NCI-H146 (cell line): ENCODE measurements at places on chromosomes 11 and 22.

DNA sequence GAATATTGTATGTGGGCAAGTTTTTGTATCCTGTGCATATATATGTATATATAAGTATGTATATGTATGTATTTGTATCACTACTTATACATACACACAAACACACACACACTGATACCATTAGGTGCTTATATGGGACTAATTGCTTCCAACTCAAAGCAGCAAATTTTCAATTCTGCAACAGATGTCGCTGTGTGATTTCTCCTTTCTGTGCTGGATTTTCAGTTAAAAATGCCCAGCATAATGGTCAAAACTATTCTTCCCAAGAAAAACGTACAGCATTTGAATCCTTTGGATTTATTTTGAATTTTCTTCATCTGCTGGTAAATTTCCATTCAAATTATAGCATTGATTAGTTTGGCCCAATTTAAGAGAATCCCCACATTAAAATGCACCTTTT lies 4.3 kb downstream of the CADM1 start:
- DNase-seq = no peak

DNA sequence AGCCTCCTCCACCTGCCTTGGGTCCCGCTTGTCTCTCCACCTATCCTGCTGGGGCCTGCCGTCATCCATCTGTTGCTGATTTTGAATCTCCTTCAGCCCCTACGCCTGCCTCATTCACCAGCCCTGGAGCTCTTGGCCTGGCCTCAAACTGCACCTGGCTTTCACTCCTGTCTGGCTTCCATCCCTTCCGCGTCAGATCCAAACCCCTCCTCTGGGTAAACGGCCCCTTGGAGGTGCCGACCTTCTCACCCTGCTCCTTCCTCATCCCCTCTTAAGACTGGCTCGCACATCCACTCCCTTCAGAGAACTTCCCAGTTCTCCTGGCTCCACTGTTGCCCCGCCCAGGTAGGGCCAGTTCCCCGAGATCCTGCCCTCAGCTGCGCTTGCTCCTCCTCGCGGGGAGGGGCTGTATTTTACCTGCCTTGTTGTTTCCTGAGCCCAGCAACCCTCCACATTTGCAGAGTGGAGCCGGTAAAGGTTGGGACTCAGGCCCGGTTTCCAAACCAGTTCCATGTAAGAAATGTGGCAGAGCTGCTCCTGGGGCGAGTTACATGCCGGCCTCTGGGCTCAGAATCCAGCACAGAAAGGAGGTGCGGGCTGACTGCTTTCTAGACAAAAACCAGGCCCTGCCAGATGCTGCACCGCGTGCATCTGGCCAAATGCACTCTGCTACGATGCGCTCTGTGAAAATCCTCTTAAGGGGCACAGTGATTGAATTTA lies 13.9 kb upstream of the SHANK2 start:
- no peak for DNase-seq

DNA sequence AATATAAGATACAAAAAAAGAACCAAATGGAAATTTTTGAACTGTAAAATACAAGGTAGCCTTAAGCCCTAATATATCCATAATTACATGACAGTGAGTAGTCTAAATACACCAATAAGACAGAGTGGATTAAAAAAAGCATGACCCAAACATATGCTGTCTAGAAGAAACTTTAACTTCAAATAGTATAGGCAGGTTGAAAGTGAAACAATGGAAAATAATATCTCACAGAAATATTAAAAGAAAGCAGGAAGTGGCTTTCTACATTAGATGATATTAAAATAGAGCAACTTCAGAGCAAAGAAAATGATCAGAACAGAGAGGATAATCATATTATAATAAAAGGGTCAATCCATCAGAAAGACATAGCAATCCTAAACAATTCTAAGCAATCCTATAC lies 21.8 kb downstream of the DCUN1D5 start:
- no peak for DNase-seq

DNA sequence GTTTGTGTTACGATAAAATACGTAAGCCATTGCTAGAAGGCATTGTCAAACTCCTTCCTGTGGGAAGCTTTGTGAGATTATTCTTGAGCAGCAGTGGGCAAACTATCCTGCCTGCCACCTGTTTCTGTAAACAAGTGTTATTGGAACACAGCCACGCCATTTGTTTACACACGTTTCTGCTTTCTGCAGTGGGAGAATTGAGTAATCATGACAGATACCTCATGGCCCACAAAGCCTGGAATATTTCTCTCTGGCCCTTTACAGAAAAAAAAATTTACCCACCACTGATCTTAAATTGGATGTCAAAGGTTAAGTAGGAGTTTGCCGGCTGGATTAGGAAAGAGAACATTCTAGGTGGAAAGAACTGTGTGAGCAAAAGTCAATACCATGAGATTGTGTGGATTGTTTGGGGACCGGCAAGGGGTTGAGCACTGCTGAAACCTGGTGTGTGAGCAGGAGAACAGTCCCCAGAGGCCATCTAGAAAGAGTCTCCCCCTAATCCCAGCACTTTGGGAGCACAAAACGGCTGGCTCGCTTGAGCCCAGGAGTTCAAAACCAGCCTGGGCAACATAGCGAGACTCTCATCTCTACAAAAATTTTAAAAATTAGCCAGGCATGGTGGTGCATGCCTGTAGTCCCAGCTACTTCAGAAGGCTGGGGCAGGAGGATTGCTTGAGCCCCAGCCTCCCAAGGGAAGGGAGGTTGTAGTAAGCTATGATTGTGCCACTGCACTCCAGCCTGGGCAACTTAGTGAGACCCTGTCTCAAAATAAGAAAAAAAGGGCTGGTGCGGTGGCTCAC lies 6.0 kb upstream of the PLA2G6 start:
- no peak for DNase-seq

DNA sequence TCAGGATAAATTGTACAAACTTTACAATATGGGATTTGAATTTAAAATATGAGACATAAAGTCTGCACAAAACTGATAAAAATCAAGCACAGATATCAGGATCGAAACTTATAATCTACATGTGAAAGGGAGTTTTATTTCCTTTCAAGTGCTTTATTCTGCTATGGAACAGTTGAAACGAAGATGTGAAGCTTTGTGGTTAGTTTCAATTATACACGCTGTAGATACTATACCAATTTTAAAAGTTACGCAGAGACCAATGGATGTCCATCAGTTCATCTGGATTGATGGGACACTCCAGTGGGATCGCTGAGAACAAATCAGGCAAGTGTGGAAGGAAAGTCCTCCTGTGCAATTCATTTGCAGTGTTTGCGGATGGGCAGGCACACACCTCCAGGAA lies 34.5 kb upstream of the CAT start:
- no peak for DNase-seq

GRCh38 chr11:67616431-67617242 lies 9.9 kb downstream of the NDUFV1 start:
- DNase-seq = no peak

DNA sequence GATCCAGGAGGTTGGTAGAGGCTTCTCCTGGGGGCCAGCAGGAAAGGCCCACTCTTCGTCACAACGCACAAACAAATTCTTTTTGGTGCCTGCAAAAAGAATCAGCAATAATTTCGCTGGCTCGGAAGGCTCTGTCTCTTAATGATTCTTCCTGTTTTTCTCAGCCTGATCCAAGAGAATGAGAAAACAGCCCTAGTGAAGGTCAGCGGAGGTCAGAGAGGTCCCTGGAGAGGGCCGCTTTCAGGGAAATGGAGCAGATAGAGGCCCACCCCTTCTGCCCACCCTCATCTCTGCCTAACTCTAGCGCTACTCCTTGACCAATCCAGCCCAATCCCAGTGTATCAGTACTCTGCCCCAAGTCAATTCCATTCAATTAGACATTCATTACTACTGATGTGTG lies 19.2 kb downstream of the LRRC55 start:
- DNase-seq = no peak

DNA sequence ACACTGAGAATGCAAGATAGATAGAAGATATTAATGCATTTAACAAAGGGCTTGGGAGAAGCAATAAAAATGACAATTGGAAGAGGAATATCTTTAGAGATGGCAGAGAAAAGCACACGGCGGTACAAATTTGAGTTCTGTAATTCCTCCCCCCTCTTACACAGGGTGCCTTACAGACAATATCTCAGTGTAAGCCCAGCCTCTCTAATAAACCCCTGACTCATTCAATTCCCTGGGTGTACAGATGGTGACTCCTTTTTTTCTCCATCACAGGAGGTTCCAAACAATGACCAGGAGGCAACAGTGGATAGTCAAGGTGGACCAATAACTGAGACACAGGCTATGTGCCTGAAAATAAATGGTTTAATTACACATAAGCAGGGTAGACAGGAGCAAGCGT lies 598.6 kb downstream of the OPCML start:
- DNase-seq = no peak

- DNase-seq = no peak
Measured at GRCh38 chr22:37806409-37807333, 1.1 kb upstream of the GCAT start.

- DNase-seq = no peak
Measured at GRCh38 chr11:61695917-61696316, 15.7 kb downstream of the DAGLA start.

GRCh38 chr11:48148749-48149148 lies 67.9 kb upstream of the OR4B1 start:
- DNase-seq = no peak

DNA sequence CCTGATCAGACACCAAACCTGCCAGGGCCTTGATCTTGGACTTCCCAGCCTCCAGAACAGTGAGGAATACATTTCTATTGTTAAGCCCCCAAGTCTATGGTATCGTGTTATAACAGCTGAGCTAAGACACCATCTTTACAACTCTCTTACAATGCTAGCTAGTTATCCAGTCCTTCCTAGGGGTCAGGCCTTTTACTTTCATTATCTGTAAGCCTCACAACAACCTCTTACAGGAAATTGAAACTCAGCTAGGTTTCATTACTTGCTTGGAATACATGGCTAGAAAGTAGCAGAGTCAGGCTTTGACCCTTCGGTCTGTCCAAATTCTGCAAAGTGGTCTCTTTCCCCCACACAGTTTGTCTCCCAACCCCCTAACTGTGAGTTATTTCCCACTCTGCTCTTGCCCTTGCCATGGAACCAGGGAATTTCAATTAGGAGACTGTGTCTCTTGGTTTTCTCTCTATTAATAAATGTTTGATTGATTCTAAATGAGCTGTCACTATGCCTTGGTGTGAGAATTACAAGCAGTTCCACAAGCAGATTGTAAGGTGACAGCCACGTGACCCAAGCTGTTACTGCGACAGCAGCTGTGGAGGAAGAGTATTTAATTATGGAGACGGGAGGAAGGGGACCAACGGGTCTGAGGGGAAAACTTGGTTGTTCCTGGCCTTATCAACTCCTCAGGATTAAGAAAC lies 38.4 kb upstream of the CLMP start:
- no peak for DNase-seq

DNA sequence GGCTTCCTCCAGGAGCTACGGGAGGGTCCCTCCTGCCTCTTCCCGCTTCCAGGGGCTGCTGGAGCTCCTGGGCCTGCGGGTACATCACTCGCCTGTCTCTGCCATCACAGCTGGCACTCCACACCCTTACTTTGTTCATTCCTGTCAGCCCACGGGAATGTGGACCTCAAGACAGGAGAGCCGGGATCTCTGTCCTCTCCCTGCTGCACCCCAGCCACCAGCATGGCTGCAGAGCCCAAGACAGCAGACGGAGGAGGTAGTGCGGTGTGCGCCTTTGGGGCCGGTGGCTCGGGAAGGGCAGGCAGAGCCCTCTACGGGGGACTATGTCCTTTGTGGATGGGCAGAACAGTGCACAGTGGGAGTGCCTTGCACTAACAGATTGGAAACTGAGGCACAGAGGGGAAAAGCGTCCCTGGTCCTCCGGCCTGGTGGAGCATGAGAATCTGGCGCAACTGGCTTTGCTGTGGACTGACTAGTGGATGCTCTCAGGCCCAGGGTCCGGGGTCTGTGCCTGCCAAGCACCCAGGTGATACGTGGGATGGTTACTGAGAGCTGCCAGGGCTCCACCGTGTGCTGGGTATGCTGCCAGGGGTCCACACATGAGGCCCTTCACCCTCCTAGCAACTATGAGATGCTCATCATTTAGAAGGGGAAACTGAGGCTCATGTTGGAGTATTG lies 47.3 kb downstream of the IGF2 start:
- DNase-seq = no peak

DNA sequence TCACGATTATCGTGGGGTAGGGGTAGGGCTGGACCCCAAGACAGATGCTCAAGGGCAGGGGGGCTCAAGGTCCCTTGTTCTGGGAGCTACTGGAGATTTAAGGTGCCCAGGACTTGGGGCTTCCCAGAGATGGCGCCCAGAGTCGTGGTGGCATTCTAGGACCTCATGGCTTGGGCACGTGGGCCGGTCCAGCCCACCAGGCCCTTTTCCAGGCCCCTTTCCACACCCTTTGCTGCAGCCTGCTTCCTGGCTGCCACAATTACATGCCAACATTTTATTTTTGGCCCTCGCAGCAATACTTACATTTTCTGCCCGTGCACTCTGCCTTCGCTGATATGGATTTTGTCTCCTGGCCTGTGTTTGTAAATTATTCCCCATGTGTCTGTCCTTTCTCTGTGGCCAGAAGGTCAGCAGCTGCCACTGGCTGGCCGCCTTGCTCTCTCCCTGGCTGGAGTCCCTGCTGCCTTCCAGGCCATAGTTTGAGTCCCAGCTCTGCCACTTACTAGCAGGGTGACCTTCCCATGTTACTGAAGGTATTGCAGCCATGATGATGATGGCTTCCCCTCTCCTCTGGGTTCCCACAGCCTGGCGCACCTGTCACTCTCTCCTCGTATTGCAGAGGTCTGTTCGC lies 11.2 kb downstream of the MB start:
- DNase-seq = no peak

DNA sequence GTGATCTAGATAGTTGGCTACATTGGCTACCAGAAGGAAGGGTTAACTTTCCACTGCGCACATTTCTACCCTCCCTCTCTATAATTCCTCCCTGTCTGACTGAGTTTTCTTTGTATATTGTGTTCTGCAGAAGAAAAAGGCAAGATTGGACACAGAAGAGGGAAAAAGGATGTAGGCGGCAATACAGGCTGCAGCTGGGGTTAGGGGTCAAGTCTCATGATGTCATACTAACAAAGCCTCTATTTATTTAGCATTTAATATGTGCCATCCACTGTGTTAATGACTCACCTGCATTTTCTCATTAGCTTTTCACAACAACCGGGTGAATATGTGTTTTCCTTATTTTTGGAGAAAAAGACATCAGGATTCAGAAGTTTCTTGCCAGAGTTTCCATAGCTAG lies 2.0 kb downstream of the FAM83F start:
- peak; percentile 39 for DNase-seq

DNA sequence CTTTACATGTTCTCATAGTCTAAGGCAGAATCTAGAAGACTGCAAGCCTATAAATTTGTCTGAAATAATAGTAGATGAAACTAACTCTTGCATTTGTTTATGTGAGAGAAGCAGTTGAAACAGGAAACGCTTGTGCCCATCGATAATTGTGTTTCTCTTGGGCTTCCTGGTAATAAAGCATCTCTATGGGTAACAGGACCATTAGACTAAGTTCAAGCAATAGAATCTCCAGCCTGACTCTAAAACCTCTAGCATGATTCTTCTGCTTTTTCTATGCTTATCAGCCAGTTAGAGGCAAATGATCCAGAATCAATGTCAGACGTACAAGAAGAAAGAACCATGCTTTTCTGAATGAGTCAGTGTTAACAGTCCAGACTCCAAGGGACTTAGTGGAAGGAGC lies 1734.4 kb downstream of the LRRC4C start:
- DNase-seq = no peak

GRCh38 chr11:131411636-131412035 lies 41.2 kb downstream of the NTM start:
- no peak for DNase-seq

- no peak for DNase-seq
Measured at GRCh38 chr22:28005513-28005912, 86.5 kb upstream of the PITPNB start.

- no peak for DNase-seq
Measured at GRCh38 chr11:58685973-58686722, 45.6 kb downstream of the GLYAT start.
